Smooth muscle cell of the pulmonary artery (primary cell): ENCODE measurements at places on chromosomes 7 and 10. TPM values are rescaled to one million over a fixed set of nuclear protein-coding genes. Genes with fewer than 3 reads are reported as not detected.

Gene WEE2
- not detected in 2 replicates for total RNA-seq

Gene SLC13A4
- 0.13 and 0.30 TPM in 2 replicates for total RNA-seq

Gene WNT2
- total RNA-seq = 0.20 TPM in 1 of 2 replicates, not detected in the other

Gene FOXP2
- 0.26 and 0.46 TPM in 2 replicates for total RNA-seq

Gene PLEKHS1
- total RNA-seq = not detected in 2 replicates

Gene AKR1C4
- total RNA-seq = not detected in 2 replicates
